ENCODE measurements at places on chromosomes 2 and 18. TPM values are rescaled to one million over a fixed set of nuclear protein-coding genes. Genes with fewer than 3 reads are reported as not detected.

- no peak within 1 kb of the TSS for H3K4me3 ChIP-seq
- H3K36me3 ChIP-seq = no peaks in the 10 kb centered on the region
- no peaks in the 10 kb centered on the region for H3K4me1 ChIP-seq
- DNase-seq = no peak
These were observed at the start of gene ST8SIA3 for GRCh38 chr18:57352271-57352701. ST8SIA3 (plus strand) TSS chr18:57352557; CDS start chr18:57352847, 290 bp downstream.

Gene G6PC2
- 0.23 TPM for total RNA-seq

- no peaks in the 10 kb centered on the region for H3K27me3 ChIP-seq
- H3K36me3 ChIP-seq = no peaks in the 10 kb centered on the region
- no peak overlapping the region for H3K4me3 ChIP-seq
- H3K27ac ChIP-seq = no peak overlapping the region
- no peak for DNase-seq
These were observed 192.8 kb downstream of the ARHGAP15 start for GRCh38 chr2:143321994-143322393.

DNA sequence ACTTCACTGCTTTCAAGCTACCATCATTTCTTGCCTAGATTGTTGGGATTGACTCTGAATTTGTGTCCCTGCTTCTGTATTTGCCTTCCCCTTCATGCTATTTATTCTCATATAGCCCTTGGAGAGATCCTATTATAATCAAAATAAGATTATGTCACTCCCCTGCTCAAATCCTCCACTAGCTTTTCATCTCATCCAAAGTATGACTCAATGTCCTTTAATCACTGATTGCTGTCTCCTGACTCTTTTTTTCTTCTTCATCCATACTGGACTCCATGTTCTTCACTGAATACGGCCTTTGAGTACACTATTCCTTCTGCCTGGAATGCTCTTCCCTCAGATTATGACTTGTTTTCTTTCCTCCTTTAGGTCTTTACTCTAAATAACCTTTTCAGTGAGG, 5.0 kb downstream of the RBKS start:
- H3K4me1 ChIP-seq = no peaks in the 10 kb centered on the region
- H3K27me3 ChIP-seq = no peaks in the 10 kb centered on the region
- H3K27ac ChIP-seq = no peak overlapping the region
- no peak overlapping the region for H3K4me3 ChIP-seq
- DNase-seq = no peak

Gene MFSD6
- 20.4 TPM for total RNA-seq

Gene STAT1
- total RNA-seq = 69.1 TPM

Gene SOWAHC
- total RNA-seq = 15.0 TPM

DNA sequence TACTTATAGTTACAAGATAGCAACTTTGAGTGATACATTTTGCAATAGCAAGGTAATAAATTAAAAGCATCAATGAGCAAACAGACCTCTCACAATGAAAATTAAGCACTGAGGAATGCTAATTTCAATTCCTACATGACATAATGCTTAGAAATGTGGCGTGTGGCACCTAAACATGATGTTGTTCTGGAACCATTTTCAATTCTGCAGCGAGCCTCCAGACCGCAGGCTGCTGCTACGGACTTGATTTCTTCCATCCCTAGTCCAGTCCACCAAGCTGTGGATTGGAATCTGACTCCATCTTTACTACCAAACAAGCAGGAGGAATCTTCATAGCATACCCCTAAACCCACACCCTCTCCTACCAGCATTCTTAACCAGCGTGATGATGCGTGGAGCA, 58.7 kb upstream of the ZNF397 start:
- no peak overlapping the region for H3K4me3 ChIP-seq
- no peaks in the 10 kb centered on the region for H3K36me3 ChIP-seq
- no peak overlapping the region for H3K27ac ChIP-seq
- H3K27me3 ChIP-seq = no peaks in the 10 kb centered on the region

Gene ST6GAL2
- total RNA-seq = 107 TPM

DNA sequence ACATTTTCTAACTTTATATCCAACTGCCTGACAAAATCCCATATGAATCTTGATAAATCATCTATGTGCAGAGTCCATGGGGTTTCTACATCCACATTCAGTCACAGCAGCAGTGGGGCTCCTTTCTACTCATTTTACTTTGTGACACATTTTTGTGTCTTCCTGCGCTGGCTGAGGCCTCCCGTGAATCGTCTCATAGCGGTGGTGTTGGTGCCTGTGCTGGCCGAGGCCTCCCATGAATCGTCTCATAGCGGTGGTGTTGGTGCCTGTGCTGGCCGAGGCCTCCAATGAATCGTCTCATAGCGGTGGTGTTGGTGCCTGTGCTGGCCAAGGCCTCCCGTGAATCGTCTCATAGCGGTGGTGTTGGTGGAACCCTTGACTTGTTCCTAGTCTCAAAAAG, 17.0 kb downstream of the SNED1 start:
- no peak overlapping the region for H3K27ac ChIP-seq
- no peak for DNase-seq
- H3K27me3 ChIP-seq = no peaks in the 10 kb centered on the region
- H3K4me3 ChIP-seq = no peak overlapping the region
- no peaks in the 10 kb centered on the region for H3K36me3 ChIP-seq
- no peaks in the 10 kb centered on the region for H3K4me1 ChIP-seq

Measured in aorta (tissue), 5 donors.